ENCODE measurements at places on chromosomes 4 and X.

DNA sequence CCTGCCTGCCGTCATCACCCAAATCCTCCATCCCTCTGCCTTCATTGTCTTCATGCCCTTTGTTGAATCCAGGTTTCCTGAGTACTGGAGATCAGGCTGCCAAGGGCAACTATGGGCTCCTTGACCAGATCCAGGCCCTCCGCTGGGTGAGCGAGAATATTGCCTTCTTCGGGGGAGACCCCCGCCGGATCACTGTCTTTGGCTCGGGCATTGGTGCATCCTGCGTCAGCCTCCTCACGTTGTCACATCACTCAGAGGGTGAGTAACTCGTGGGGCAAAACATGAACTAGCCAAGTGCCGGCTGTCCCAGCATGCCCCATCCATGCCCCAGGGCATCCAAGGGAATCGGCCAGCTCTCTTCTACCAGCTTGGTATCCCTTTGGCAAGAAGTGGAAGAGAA lies 19.4 kb downstream of the NLGN3 start:
- no peak for DNase-seq

GRCh38 chr4:159384632-159385031 lies 281.8 kb downstream of the RAPGEF2 start:
- no peak for DNase-seq

- no peak for DNase-seq
Observed at GRCh38 chr4:95267081-95267480, 281.7 kb downstream of the UNC5C start.

DNA sequence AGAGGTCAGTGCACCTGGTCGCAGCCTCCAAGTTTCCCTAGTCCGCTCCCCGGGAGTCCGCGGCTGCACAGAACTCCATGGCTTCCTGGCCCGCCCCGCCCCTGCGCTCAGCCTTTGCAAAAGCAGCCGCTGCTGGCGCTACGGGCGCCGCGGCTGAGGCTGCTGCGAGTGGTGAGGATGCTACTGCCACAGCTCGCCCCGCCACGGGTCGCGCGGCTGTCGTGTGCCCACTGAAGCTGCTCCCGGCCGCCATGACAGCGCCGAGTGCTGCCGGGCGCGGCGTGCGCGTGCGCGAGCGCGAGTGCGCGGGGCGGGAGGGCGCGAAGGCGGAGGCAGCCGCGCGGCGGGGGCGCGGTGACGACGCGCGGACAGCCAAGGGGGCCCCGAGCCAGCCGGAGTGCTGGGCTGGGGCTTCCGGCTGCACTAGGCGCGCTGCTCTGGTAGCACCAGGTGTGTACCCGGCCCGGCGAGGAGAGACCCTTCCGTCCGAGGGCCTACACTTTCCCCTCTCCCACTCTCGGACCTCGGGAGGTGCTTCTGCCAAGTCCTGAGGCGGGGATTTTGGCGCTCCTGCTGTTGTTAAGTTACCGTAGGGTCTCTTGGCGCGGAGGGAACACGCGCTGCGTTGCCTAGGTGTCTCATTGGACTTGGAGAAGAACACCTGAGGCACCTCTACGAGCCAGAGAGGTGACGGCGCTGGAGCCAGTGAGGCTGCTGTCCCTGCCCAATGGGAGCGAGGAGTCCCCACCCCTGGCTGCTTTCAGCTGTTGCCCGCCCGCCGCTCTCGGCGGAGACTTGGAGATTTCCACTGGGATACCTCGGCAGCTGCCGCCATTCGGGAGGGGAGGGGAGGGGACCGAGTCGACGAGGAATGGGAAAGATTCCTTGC lies 619 bp upstream of the LRBA start:
- DNase-seq: peak; percentile 69

DNA sequence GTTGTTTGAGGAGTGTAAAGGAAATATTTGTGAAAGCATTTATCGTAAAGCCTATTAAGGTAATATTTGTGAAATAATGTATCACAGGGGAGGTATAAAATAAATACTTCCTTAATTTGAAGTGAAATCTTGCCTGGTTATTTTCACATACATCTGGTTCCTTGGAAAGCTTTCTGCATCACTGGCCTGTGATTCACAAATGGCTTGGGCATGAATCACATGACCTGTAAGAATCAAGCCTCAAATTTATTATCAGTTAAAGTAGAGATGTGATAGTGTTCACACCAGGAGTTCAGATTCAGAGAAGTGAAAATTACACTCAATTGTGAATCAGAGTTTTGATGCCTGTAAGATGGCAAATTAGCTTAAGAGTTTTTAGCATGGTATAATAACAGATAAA lies 1911.4 kb downstream of the STIM2 start:
- no peak for DNase-seq

All from effector CD8-positive, alpha-beta T cell (primary cell).